ENCODE measurements at places on chromosomes 7 and 10. TPM values are rescaled to one million over a fixed set of nuclear protein-coding genes. Genes with fewer than 3 reads are reported as not detected.

Gene AFAP1L2
- total RNA-seq, result 6.4 TPM

Gene KCND2
- total RNA-seq, result 0.05 TPM

Gene ZWINT
- total RNA-seq, result 1.5 TPM

Gene GJD4
- not detected for total RNA-seq

Gene DYNC1I1
- total RNA-seq, result 30.6 TPM

Gene MYOZ1
- total RNA-seq, result 0.77 TPM

Gene HPS1
- 31.1 TPM for total RNA-seq

Gene CPN1
- not detected for total RNA-seq

Gene VSTM4
- 22.1 TPM for total RNA-seq

Gene OPN1SW
- not detected for total RNA-seq

Gene SPAM1
- total RNA-seq, result 0.38 TPM

Gene CNPY1
- not detected for total RNA-seq

Gene CPA1
- total RNA-seq, result not detected

Gene NOS3
- 16.1 TPM for total RNA-seq

Gene MSMB
- not detected for total RNA-seq

Gene CYP3A7
- total RNA-seq, result not detected

Gene MYL10
- total RNA-seq, result not detected

Gene AKR1C1
- 15.4 TPM for total RNA-seq

All from heart left ventricle (tissue), 16 donors.